ENCODE measurements at places on chromosomes 1 and 21. TPM values are rescaled to one million over a fixed set of nuclear protein-coding genes. Genes with fewer than 3 reads are reported as not detected.

DNA sequence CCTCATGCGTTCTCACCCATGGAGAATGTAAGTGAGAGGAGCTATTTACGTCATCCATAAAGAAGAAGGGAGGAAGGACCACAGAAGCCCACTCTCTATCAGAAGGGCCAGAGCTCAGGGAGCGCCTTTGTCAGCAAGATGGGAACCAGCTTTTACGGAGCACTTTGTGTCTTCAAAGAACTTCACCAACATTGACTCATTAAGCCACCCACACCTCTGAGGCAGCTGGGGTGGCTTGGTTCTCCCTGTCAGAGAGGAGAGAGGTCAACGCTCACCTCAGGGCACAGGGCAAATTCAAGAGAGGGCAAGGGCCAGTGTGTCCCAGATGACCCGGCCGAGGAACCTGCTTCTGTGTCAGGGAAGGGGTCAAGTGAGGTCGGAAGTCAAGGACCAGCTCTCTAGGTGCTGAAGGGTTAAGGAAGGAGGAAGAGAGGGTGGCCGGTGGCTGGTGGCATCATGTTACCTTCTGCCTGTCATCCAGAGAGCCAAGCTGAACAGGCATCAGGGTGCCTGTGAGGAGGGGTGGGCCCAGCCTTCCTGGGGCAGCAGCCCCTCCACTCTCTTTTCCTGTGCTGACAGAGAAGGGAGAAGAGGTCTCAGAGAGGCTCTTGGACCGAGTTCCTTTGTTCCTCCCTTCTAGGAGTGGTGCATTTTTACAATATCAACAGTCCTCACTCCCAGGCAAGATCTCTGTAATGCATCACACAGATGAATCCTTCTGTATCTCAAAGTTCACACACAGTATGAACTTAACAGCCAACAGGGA lies 109.0 kb downstream of the ETS2 start:
- H3K27me3 ChIP-seq: no peaks in the 10 kb centered on the region
- peaks cover 55% of the 10 kb centered on the region for H3K4me1 ChIP-seq
- H3K27ac ChIP-seq: peak overlapping the region; percentile 92
- H3K36me3 ChIP-seq: no peaks in the 10 kb centered on the region
- no peak overlapping the region for H3K4me3 ChIP-seq

DNA sequence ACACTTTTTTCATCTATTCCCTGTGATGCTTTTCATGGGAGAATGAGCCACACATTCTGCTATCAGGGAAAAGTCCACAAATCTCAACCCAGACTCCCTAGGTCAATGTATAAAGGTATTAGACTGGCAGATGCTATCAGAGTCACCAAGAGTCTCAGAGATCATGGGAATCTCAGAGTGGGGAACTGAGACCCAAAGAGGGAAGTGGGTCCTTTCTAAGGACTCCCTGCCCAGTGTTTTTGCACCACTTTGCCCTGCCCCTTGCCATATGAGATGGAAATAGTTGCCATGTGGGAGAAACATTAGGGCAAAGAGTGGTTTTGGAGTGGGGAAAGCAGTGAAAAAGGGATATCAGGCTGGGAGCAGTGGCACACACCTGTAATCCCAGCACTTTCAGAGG lies 19.1 kb upstream of the AZIN2 start:
- H3K36me3 ChIP-seq: no peaks in the 10 kb centered on the region
- H3K4me3 ChIP-seq: no peak overlapping the region
- H3K4me1 ChIP-seq: no peaks in the 10 kb centered on the region
- H3K27ac ChIP-seq: no peak overlapping the region
- no peak for DNase-seq
- H3K27me3 ChIP-seq: no peaks in the 10 kb centered on the region

Gene TFF3
- 31.9 TPM for total RNA-seq

DNA sequence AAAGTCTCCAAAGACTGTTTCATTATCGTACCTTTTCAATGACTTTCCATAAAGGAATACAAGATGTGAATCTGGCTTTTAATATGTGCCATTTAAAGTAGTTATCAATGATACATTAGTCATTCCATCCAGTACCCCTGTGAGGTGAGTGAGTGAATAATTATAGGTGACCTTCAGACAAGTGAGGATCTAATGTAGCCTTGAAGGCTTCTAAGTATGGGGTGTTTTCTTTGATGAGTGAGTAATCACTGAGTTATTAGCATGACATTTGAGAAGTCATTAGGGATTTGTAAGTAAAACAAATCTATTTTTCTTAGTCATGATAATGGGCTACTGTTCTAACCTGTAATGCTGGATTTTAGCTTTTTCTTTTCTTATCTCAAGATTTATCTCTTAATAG lies 831.4 kb downstream of the ADGRL2 start:
- H3K36me3 ChIP-seq: no peaks in the 10 kb centered on the region
- no peak overlapping the region for H3K4me3 ChIP-seq
- no peak overlapping the region for H3K27ac ChIP-seq

Measured in vagina (tissue), 2 donors.